Central memory CD4-positive, alpha-beta T cell (primary cell): ENCODE measurements at places on chromosomes 12 and 14.

- DNase-seq, result no peak
Measured at GRCh38 chr14:51118993-51119392, 24.1 kb upstream of the TRIM9 start.

GRCh38 chr12:75444429-75445136, 36.0 kb upstream of the GLIPR1 start:
- no peak for DNase-seq

GRCh38 chr12:7935590-7936581, at the start of gene SLC2A3:
TSS of gene SLC2A3 (minus strand) at chr12:7936187. CDS start at chr12:7936034, 153 bp downstream.
- peak; percentile 90 for DNase-seq

GRCh38 chr14:104036212-104036611, 49.3 kb upstream of the ASPG start:
- DNase-seq, result no peak

DNA sequence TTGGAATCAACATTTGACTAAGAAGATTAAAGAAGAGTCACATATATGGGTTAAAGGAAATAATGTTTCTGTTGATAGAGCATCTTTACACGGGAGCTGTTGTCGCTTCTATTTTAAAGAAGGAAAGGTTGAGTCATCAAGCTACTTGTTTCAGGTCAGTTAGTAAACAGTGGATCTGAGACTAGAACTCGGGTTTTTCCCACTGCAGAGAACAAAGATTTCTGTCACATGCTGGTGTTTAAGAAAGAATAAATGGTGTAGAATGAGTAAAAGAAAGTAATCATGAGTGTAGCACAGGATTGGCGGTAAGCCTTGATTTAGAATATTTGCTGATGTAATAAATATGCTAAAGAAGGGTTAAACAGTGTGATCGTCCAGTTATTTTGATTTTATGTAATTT, 455.5 kb downstream of the AEBP2 start:
- DNase-seq, result no peak

DNA sequence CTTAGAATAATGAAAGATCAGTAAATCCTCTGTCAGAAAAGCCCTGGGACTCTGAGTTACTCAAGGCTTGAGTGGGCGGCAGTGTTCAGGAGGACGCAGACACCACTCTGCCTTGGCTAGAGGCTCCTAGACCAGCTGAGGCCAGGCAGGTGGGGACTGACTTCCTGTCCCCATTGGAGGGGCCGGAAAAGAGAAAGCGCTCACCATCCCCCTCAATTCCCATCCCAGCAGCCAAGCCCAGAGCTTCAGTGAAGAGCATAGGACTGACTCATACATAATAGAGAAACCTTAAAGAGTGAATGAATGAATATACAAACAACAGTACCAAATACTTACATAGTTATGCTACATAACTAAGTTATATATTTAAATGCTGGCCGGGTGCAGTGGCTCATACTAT, 62.0 kb downstream of the PLEKHG7 start:
- DNase-seq, result no peak

DNA sequence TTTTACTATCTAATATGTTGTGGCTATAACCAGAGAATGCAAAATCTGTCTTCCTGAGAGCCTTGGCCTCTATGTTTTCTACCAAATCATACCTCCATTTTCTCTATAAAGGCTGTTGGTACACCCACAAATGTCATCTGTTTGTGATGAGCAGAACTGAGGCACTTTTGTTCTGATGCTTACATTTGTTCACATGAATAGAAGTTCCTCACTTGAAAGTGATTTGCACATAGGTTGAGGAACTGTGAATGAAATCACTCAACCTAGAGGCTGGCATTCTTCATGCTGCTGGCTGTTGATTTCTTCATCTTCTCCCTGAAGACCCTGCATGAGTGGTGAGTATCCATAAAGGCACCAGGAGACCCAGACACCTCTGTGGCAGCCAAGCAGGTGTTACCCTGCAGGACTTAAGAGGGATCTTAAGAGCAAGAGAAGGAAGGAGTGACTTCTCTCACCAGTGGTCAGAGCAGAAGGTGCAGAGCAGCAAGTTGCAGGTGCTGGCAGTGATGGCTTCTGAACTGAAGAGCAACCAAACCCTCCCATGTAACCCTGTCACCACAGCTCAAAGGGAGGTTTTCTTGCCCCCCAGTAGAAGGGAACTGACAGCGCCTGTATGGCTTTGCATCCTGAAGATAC, 110.3 kb downstream of the HMGA2 start:
- no peak for DNase-seq

DNA sequence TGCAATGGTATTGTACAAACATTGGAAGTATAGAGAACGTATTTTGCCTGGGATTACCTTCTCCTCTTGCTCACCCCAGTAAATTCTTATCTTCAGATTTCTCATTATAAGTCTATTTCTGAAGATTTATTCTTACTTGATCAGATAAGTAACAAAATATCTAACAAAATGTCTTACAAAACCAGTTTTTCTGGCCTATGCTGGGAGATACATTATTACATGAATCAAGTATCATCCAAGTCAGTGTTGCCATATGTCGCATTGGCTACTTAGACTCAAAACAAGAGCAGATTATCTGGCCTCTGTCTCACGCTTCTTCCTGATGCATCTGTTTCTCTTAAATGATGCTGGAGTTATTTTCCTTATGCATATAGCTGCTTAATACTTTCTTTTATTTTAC, 408.5 kb downstream of the CCER1 start:
- DNase-seq, result no peak

DNA sequence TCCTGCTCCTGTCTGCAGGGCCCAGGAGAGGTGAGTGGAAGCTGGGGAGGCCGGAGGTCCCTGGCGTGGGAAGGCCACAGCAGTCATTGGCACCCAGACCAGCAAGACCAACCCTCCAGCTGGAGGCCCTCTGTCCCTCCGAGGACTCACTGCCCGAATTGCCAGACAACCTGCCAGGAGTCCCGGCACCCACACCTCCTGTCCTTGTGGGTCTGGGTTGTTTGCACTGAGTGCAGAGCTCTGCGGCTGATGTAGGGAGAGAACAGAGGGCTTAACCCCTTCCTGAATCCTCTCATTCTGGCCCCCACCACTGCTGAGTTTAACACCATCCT, 204.9 kb downstream of the KIF26A start:
- no peak for DNase-seq

- DNase-seq, result peak; percentile 2
Measured at GRCh38 chr12:32455607-32456071, 56.3 kb downstream of the FGD4 start.

GRCh38 chr14:31582286-31582691, 21.1 kb downstream of the NUBPL start:
- no peak for DNase-seq

DNA sequence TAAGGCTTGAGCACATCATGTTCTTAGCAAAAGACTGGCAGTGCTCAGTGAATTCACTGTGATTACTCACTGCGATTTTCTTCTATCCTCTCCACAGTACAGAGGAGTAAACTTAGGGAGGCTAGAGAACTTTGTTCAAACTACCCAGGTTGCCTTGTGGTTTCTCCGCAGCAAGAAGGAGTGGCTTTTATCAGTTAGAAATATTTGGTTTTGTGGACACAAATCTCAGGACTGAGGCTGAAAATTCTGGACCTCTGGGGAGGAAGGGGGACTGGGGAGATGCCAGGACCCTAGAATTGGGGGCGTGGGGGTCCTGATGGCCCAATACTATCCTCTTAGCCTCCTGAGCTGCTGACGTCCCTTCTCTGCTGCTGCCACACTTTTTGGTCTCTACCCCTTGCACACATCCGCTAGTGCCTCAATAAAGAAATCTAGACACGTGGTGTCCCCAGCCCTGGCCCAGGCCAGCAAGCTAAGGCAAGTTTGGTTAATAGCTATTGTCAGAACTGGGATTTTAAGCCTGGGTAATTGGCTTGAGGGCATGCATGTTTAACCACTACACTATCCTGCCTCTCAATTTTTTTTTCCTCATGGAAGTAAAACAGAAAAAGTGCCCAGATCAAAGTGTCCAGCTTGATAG, 842 bp downstream of the OAS2 start:
- DNase-seq, result peak; percentile 44

DNA sequence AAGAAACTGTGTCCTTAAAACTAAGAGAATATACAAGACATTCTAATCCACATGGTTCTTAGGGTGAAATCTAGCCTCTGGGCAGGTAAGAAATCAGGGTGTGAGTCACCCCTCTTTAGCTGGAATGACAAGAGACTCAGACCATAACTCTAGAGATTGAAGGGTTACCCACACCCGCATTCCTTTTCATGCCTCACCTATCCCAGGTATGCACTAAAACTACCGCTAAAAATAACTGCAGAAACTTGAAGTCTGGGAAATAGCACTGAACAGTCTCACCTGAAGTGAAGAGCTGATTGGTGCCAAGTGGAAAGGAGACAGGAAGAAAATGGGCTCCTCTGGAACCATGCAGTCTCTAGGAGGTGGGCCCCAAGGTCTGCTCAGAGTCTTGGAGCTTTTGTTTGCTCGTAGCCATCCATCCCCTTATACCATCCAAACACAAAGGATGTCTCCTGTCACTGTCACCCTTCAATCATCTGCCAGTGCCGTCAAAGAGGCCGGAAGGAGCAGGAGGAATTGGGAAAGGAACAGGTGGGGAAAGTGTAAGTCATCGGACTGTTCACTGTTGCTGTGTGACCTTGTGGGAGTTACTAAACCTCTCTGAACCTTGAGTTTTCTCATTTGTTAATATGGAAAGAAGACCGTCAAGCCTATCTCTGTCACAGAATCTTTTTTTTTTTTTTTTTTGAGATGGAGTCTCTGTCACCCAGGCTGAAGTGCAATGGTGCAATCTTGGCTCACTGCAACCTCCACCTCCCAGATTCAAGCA, 22.4 kb downstream of the DDX47 start:
- no peak for DNase-seq

GRCh38 chr12:112325157-112325556, 57.1 kb downstream of the HECTD4 start:
- no peak for DNase-seq

GRCh38 chr12:109767991-109768900, 54.6 kb downstream of the FAM222A start:
- DNase-seq, result no peak

DNA sequence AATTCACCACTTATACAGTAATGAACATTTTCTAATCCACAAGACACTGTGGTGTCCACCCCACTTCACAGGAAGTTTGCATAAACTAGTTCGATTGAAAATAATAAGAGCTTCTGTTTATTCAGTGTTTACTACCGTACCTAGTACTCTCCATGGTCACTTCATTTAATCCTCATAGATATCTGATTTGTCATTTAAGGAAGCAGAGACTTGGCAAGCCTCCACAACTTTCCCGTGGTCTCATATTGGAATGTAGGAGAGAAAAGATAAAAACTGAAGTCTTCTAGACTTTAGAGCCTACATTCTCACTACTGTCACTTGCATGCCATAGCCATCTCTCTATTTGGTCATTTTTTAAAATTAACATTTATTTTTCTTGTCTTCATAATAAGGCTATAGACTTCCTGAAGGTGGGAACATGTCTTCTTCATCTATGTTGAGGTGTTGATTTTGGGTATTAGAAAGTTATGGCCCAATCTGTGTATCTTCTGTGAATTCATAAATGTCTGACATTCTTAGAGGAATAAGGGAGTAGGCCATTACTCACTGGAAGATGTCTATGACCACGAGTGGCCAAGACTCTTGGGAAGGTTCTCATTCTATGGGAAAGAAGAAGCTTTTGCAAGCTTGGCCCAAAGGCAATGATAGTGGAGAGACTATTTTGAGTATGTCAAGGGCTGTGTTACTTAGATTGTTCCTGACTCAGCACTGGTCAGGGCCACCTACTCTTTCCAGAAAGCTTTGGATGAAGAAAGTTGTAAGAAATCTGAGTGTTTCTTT, 423.7 kb downstream of the LRIG3 start:
- no peak for DNase-seq
